ENCODE measurements at places on chromosomes 4 and X.

DNA sequence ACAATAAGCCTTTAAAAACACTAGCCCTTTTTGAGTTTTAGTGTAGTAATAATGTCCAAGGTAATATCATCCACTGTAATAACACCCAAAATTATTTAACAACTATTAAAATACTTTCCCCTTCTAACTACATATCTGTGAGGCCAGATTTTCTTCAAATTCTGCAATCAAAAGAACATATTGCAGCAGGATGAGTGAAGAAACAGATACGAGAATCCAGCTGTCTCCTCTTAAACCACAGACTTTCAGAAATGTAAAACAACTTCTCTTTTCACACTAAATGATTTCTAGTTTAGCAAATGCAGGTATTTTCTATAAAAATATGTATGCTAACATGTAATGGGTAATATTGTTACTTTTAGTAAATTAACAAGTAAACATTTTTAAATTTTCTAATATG is 148.9 kb downstream of the PRDM5 start:
- DNase-seq = no peak

DNA sequence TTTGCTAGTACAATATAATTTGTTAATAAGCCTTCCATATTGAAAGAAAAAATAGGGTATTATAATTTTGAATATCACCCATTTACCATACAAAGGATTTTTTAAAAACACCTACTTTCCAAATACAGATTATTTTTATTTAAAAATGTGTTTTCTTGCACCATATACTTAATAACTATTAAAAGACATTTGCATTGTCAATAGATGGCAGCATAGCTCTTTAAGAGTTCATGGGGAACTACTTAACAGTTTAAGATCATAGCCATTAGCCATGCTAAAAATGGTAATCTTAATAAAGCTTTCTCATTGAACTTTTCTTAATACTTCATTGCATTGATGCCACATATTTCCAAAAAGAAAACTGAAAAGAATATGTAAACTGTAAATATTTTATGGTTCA is 1995.9 kb downstream of the C4orf33 start:
- DNase-seq = no peak

- no peak for DNase-seq
Measured at GRCh38 chr4:151169223-151169622, 69.8 kb downstream of the RPS3A start.

DNA sequence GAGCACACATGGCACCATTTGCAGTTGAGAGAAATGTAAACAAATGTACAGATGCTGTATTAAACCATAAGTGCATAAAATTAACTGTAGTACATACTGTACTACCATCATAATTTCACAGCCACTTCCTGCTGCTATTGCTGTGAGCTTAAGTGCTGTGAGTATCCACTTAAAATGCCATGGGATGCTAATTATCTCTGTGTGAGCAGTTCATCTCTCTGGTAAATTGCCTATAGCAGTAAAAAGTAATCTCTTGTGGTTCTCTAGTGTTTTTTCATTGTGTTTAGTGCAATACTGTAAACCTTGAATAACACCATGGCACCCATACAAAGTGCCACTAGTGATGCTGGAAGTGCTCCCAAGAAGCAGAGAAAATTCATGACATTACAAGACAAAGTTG is 9.9 kb upstream of the SCOC start:
- no peak for DNase-seq

- no peak for DNase-seq
Measured at GRCh38 chr4:78513411-78513975, 38.1 kb upstream of the ANXA3 start.

DNA sequence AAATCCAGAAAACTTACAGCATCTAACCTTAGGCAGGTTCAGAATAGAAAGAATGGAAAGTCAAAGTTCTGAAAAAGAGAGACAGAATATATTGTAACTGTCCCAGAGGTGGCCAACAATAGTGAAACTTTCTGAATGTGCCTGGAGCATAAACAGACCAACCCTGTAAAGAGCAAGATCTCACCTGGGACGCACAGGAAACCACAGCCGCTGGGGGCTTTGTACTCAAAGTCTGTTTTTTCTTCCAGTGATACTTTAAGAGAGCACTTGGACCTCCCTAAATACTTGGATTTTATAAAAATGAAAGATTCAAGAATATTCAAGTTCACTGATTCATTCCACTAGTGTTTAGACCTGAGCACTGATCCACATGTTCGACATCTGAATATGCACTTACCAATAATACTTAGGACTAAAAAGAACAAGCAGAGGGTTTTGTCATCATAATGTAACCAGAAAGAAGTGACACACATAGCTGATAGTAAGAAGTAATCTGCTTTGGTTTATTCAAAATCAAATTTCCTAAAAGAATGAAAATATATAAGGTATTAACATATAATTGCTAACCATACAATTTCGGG is 35.3 kb downstream of the ARAP2 start:
- peak; percentile 60 for DNase-seq

DNA sequence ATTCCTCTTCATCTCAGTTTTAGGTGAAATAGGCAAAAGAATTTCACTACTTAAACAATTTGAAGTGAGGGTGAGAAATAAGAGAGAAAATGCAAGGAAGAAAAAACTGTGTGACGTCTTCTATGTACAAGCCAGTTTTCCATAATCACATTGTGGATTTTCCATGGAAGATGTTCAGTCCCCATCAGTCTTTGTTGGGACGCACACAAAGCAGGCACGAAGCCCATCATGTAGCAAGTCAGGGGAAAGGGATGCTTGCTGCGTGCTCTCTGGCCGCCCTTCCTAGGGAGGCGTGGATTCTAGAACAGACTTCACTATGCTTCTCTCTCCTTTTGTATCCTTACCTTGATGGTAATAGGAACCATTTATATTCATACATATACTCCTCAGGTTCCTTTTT is 54.7 kb downstream of the RBPJ start:
- no peak for DNase-seq

- no peak for DNase-seq
Measured at GRCh38 chr4:94641702-94642560, 115.8 kb upstream of the BMPR1B start.

DNA sequence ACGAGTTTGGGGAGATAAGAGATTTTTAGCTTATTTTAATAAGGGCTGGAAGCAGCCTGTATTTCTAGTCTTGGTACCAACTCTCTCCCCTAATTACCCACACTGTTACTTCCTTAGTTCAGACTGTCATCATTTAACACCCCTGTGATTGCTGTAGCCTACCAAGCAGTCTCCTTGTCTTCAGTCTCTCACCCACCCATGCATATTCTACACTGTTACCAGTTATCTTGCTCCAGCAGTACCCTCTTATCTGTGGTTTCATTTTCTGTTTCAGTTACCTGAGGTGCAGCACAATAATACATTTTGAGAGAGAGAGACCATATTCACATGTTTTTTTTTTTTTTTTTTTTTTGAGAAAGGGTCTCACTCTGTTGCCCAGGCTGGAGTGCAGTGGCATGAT is 80.2 kb downstream of the DIAPH2 start:
- DNase-seq = no peak

DNA sequence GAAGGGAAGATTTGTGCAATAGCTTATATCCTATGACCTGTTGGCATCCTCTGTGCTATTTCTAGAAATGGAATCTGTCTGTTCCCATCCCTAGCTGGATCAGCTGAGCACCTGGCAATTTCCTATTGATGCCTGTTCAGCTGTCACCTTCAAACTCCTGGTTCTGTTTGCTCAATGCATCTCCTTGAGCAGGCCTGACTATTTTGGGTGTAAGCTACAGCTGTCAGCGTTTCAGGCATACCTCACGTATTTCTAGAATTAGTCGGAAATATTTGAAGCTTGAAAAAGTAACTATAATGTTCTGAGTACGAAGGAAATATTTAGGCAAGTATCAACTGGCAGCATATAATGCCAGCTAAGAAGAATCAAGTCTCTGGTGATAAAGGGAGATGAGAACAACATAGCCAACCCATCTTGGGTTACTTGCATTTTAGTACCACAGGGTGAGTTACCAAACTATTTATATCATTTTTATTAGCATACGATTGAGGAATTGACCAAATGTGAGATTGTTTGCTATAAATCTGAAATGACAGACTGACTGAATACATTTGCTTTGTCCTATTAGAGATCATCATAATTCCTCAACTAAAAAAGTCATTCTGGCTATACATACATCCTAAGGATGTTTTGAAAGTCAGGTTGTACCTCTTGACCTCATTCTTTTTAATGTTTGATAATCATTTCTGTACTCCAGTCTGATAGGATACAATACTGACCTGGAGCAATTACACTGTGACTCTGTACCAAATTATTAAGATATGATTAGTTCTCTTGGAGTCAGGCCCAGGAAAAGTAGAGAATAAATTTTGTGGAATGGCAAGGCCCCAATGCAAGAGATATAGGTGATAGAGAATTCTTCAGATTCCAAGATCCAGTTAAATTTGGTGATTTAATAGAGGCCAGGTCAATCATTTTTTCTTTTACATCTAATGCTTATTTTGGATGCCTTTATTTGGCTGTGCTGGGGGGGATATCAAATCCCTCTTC is 36.4 kb upstream of the PLAC1 start:
- DNase-seq = no peak

- no peak for DNase-seq
Measured at GRCh38 chr4:142419712-142420111, 426.4 kb downstream of the INPP4B start.

- no peak for DNase-seq
Measured at GRCh38 chrX:18624599-18624998, 47.3 kb downstream of the RS1 start.

DNA sequence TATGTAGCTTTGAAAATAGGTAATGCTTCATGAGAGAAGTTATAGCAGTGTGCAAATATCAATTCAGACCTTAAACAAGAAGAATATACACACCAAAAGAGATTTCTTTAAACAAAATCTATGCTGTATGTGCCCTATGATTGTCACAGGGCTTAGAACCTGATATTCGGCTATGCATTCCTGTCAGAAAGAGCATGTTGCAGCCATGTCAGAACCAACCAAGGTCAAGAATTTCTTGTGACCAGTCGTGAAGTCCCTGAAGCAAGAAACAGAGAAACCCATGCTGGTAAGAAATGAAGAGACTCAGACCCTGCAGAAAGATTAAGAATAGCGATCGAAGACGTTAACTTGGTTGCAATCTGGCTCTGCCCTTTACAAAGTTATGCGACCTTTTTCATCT is 210.3 kb upstream of the SPIN4 start:
- DNase-seq = no peak

GRCh38 chr4:1809754-1810502 is 16.8 kb downstream of the FGFR3 start:
- peak; percentile 66 for DNase-seq

GRCh38 chr4:182655340-182655739 is 261.8 kb downstream of the DCTD start:
- no peak for DNase-seq

DNA sequence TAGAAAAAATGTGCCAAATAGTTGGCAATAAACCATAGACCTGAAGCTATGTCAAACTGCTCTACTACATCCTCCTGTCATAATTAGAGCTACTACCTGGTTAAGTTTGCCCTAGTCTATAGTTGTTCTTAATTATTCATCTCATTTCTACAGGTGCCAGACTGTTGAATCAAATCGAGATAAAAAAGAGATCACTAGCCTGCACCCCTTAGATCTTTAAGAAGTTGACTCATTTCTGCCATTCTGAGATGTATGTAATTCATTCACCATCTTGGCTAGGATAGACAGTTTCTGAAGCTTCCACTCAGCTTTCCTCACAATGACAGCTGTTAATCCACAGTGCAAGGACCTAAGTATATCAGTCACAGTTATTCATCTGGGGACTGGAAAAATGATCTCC is 452.1 kb upstream of the BOD1L1 start:
- DNase-seq = peak; percentile 4

DNA sequence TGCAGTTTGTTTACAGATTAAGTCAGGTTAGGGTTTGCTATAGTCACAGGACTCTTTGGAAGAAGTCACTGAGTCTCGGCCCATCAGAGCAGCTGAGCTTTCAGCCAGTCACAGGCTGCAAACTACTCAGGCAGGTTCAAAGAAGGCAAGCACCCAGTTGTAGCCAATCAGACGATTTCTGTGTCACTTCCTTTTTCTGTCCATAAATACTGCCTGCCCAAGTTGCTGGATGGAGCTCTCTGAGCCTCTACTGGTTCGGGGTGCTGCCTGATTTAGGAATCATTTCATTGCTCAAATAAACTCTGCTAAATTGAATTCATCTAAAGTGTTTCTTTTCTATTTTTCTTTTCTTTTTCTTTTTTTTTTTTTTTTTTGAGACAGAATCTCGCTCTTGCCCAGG is 7.3 kb upstream of the SH3BP2 start:
- peak; percentile 25 for DNase-seq

- peak; percentile 48 for DNase-seq
Measured at GRCh38 chr4:10157478-10158332, 41.1 kb upstream of the WDR1 start.

- no peak for DNase-seq
Measured at GRCh38 chr4:153137677-153138630, 66.3 kb upstream of the TRIM2 start.

- DNase-seq = no peak
Measured at GRCh38 chrX:40852586-40852985, 117.2 kb upstream of the MED14 start.

- no peak for DNase-seq
Measured at GRCh38 chrX:112816908-112817307, 23.7 kb downstream of the AMOT start.

- DNase-seq = no peak
Measured at GRCh38 chr4:41556526-41556925, 18.6 kb downstream of the LIMCH1 start.

GRCh38 chr4:165584916-165585315 is 206.1 kb downstream of the CPE start:
- DNase-seq = no peak

GRCh38 chr4:99043346-99043745 is 45.2 kb downstream of the ADH5 start:
- peak; percentile 22 for DNase-seq

DNA sequence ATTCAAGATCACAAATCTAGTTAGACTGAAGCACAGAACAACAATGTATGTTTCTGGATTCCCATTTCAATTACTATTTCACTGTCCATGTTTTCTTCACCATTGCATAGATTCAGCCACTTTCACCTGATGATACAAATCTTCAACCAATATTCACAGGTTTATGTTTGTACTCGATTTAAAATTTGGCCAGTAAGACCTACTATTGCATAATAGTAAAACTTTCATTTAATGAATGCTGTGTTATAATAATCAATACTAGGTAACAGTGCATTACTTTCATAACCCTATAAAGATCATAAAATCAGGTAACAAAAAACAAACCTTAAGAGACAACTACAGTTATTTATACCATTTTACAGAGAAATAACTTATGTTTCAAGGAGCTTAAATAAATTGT is 2209.1 kb downstream of the ARAP2 start:
- no peak for DNase-seq
